Activated CD8-positive, alpha-beta memory T cell treated with anti-CD3 and anti-CD28 coated beads for 24 hours (primary cell): ENCODE measurements at places on chromosomes 13 and 19.

DNA sequence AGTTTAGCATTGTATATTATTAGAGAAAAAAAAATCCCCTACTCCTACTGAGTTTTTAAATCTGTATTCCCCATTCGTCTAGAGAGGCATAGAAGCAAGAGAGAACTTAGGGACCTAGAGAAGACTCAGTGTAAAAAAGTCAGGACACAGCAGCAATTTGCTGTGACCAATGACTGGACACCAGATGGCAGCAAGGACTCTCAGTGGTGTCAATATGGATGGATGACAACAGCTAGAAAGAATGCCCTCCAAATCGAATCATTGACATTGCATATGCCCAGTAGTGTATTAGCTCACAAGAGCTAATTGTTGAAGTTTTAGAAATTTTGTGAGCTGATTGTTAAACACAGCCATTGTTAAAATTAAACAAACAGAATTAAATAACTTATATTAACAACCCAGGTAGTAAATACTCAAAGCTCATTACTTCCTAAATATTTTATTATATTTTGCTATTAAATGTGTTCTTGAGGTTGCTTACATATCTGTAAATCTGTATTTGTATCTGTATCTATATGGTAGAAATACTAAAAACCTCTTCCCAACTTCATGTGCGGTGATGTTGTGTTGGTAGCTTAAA is 43.9 kb downstream of the SIAH3 start:
- no peak for DNase-seq

- no peak for DNase-seq
Measured at GRCh38 chr13:85366759-85367417, 432.3 kb downstream of the SLITRK6 start.

GRCh38 chr13:100269837-100270236 is 180.9 kb downstream of the PCCA start:
- no peak for DNase-seq

DNA sequence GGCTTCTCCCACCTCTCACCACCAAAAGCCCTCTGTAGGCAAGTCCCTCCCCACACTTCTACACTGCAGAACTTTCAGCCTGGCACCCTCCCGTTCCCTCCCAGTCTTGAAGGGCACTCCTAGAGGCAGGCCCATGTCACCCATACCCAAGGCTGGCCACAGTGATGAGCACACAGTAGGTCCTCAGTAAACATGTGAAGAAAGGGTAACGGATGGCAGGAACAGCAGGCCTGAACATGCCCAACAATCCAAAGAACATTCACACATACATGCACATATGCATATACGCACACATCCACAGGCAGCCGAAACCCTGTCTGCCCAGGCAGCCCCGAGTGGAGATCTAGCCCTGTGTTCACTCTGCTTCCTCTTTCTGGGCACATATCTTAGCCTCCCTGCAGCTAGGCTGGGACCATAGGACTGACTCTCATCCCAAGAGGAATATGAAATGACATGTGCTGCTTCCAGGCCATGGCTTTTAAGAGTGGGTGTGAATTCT is 55.2 kb downstream of the CEBPG start:
- no peak for DNase-seq

DNA sequence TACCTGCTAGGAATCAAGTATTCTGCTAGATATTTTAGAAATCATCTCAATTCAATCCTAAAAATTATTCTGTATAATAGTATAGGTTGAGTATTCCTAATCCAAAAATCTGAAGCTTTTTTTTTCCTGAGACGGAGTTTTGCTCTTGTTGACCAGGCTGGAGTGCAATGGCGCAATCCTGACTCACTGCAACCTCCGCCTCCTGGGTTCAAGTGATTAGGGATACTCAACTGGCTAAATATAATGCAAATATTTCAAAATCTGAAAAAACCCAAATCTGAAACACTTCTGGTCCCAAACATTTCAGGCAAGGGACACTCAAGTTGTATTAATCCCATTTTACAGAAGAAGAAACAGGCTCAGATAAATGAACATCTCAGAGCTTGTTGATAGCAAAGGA is 17.2 kb upstream of the USPL1 start:
- DNase-seq = no peak

DNA sequence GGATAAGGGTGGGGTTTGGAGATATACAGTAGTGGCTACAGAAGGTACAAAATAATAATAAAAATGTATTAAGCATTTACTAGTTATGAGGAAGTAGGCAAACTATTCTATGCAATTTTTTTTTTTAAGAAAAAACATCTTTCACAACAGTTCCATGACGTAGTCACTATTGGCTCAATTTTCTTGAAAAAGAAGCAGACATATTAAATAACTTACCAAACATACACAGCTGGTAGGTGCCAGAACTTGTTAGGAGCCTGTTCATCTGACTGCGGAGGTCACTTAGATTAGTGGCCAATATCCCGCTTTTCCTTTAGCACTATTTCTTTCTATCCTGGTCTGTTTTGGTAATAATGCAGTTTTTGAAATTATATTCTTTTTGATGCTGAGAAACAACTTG is 593.5 kb downstream of the KCTD12 start:
- no peak for DNase-seq
